Tibial nerve (tissue), 4 donors: ENCODE measurements at places on chromosomes 13 and 19. TPM values are rescaled to one million over a fixed set of nuclear protein-coding genes. Genes with fewer than 3 reads are reported as not detected.

The CLEC4M gene
- total RNA-seq = not detected

DNA sequence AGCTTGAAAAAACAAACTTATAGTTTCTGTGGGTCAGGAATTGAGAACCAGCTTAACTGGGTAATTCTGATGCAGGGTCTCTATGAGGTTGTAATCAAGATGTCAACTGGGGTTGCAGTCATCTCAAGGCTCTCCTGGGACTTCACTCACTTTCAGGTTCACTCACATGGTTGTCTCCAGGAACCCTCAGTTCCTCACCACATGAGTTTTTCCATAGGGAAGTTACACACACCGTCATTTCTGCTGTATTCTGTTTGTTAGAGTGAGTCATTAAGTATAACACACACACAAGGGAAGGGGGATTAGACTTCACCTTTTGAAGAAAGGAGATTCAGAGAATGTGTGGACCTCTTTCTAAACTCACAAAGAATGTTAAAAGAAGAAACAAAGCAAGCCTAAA is 34.9 kb upstream of the MLNR start:
- H3K27me3 ChIP-seq = no peaks in the 10 kb centered on the region
- no peaks in the 10 kb centered on the region for H3K36me3 ChIP-seq
- no peaks in the 10 kb centered on the region for H3K4me1 ChIP-seq

DNA sequence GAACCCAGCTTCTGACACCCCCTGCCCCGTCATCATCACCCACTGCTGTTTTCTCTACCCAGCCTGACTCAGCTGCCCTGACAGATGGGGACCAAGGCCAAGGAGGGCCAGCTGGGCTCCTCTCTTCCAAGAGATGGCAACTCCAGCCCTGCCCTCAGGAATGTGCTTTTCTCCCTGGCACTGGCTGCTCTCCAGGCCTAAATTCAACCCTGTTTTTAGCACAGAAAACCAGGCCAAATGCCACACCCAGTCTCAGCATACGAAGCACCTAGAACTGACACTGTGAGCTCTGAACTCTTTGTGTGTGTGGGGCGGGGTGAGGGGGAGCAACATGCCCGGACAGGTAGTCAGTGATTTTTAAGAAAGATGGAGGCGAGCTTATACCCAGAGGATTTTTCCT is 23.4 kb upstream of the IGFL1 start:
- no peak overlapping the region for H3K27ac ChIP-seq
- no peak for DNase-seq
- no peaks in the 10 kb centered on the region for H3K27me3 ChIP-seq
- no peaks in the 10 kb centered on the region for H3K4me1 ChIP-seq
- H3K4me3 ChIP-seq = no peak overlapping the region

DNA sequence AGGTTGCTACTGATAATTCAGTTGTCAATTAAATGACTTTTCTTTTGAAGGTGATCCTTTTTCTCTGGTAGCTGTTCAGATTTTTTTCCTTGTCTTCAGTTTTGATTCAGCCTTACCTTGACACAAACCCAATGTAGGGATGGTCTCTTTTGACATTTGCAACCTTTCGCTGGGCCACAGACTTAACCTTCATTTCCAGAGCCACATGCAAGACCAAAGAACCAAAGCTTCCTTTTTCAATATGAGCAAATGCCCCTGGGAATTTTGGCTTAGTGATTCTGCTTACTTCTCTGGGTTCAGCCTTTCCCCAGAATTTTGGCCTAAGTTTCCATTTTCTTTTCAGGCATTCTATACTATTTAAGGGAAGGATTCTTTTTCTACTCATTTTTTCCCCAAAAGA is 19.6 kb downstream of the SIGLEC5 start:
- H3K36me3 ChIP-seq = peaks cover 10% of the 10 kb centered on the region
- H3K4me1 ChIP-seq = no peaks in the 10 kb centered on the region
- H3K27ac ChIP-seq = no peak overlapping the region
- no peak overlapping the region for H3K4me3 ChIP-seq
- H3K27me3 ChIP-seq = peaks cover 8% of the 10 kb centered on the region
- no peak for DNase-seq

DNA sequence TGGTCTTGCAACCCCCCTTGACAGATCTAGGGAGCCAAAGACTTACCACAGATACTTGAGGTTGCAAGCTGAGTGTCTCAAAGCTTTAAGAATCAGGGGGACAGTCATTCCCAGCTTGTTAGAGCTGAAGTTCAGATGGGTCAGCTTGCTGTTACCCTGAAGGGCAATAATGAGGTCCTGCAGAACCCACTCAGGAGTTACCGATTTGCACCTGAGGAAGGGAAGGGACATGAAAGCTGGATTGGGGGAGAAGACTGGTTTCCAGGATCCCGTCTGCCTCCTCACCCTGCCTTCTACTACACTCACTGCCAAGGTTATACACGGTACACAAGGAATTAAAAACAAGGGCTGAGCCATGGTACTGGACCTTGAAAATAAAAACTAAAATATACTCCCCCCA is 24.4 kb downstream of the NLRP13 start:
- no peak for DNase-seq
- no peak overlapping the region for H3K4me3 ChIP-seq
- H3K4me1 ChIP-seq = no peaks in the 10 kb centered on the region
- H3K27ac ChIP-seq = no peak overlapping the region
- no peaks in the 10 kb centered on the region for H3K27me3 ChIP-seq

The SLC10A2 gene
- not detected for total RNA-seq

DNA sequence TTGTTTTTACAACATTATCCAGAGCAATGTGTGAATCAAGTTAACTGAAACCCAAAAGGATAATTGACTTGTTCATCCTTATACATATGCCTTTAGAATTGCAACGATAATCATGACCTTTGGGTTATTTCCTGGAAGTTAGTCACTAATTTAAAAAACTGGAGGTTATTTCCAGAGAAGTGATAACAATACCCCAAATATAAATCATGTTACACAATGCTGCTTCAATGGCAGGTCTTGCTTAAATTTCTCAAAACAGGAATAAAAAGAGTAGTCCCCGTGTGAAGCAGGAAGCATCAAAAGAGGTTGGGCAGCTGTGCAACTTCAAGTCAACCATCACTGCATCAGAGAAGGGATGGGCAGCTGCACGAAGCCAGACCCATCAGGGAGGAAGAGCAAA is 134.4 kb downstream of the EFNB2 start:
- H3K4me3 ChIP-seq = no peak overlapping the region
- no peak overlapping the region for H3K27ac ChIP-seq
- no peaks in the 10 kb centered on the region for H3K36me3 ChIP-seq

DNA sequence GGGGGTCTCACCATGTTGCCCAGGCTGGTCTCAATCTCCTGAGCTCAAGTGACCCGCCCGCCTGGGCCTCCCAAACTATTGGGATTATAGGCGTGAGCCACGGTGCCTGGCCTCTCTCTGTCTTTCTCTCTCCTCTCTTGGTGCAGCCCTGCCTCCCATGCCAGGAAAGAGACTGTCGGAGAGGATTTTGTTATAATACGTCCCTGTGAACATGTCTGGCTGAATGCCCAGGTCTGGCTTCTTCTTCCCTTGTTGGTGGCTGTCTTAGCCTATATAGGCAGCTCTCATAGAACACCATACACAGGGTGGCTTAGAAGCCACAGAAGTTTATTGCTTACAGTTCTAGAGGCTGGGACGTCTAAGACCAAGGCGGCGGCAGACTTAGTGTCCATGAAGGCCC is 46.4 kb downstream of the PEX11G start:
- H3K27ac ChIP-seq = no peak overlapping the region
- no peak for DNase-seq
- no peak overlapping the region for H3K4me3 ChIP-seq
- no peaks in the 10 kb centered on the region for H3K27me3 ChIP-seq
- H3K36me3 ChIP-seq = peaks cover 26% of the 10 kb centered on the region
- H3K4me1 ChIP-seq = no peaks in the 10 kb centered on the region

DNA sequence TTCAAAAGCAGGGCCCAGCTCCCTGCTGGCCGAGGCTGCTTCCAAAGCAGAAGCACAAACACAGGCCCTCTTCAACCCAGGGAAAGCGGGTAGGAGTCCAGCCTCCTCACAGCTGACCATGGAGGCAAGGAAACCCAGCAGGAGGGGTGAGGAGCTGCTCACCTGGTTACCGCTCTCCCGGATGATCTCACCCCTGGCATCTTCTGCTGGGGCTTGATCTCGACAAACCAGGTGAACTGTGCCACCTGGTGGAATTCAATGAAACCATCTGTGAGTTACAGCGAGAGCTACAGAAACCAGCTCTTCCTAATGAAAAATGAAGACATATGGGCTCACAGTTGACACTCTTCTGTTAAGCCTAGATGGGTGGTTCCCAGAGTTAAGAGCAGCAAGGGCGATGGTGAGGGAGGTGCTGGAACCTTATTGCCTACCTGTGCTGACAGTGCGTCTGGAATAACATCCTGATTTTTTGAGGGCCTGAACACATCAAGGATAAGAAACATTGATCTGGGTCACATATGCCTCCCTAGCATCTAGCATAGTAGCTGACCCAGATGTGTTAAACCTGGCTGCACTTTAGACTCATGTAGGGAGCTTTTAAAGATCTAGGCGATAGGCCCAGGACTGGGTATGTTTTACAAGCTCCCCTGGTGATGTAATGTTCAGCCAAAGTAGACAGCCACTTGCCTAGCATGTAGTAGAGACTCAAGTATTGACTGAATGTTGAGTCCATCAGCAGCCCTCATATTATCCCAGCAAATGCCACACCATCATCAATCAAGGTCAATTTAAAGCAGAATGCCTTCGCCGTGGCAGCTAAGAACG is 6.1 kb downstream of the DHRS12 start:
- DNase-seq = no peak
- H3K4me1 ChIP-seq = peaks cover 18% of the 10 kb centered on the region
- H3K36me3 ChIP-seq = peaks cover 51% of the 10 kb centered on the region
- no peak overlapping the region for H3K4me3 ChIP-seq
- H3K27ac ChIP-seq = no peak overlapping the region
- H3K27me3 ChIP-seq = no peaks in the 10 kb centered on the region

- DNase-seq = no peak
- peaks cover 34% of the 10 kb centered on the region for H3K4me1 ChIP-seq
- H3K27ac ChIP-seq = no peak within 1 kb of the TSS
These were observed at the start of gene CRLF1 for GRCh38 chr19:18606281-18607225. CRLF1 (minus strand) TSS chr19:18606799; CDS start chr19:18606656, 143 bp downstream.

DNA sequence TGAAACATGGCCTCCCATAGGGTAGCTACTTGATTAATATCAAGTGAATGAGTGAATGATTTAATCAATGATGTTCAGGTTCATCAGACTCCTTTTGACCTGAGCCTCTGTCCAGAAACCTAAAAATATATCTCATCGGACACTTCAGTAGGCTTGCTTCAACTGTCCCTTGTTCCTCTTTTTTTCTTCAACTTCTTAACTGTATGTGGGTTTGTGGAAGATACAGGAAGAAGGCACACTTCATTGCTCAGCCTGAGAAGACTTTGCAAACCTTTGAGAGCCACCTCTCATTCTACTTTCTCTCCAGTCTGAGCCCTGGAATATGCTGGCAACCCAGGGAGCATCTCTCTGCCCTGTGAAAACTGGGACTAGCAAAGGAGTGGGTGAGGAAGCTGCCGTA is 557.0 kb downstream of the FGF9 start:
- H3K4me1 ChIP-seq = no peaks in the 10 kb centered on the region
- no peak overlapping the region for H3K27ac ChIP-seq
- DNase-seq = no peak
- no peak overlapping the region for H3K4me3 ChIP-seq

The ZNF382 gene
- total RNA-seq = 10.1 TPM

The SHD gene
- total RNA-seq = not detected

DNA sequence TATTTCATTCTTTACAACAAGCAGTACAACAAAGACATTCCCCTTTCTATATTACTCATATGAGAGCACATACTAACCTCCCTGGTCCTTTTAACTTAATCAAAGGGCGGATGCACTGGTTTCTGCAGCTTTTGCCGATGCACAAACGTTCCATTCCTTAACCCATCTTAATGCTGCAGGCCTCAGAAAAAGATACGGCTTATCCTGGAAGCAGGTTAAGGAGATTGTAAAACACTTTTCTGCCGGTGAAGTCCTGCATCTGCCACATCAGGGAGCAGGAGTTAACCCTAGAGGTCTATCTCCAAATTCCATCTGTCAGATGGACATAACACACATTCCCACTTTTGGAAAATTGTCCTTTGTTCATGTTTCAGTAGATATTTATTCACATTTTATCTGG is 11.5 kb upstream of the ZNF814 start:
- H3K27ac ChIP-seq = no peak overlapping the region
- H3K27me3 ChIP-seq = no peaks in the 10 kb centered on the region
- no peaks in the 10 kb centered on the region for H3K4me1 ChIP-seq
- H3K4me3 ChIP-seq = no peak overlapping the region

DNA sequence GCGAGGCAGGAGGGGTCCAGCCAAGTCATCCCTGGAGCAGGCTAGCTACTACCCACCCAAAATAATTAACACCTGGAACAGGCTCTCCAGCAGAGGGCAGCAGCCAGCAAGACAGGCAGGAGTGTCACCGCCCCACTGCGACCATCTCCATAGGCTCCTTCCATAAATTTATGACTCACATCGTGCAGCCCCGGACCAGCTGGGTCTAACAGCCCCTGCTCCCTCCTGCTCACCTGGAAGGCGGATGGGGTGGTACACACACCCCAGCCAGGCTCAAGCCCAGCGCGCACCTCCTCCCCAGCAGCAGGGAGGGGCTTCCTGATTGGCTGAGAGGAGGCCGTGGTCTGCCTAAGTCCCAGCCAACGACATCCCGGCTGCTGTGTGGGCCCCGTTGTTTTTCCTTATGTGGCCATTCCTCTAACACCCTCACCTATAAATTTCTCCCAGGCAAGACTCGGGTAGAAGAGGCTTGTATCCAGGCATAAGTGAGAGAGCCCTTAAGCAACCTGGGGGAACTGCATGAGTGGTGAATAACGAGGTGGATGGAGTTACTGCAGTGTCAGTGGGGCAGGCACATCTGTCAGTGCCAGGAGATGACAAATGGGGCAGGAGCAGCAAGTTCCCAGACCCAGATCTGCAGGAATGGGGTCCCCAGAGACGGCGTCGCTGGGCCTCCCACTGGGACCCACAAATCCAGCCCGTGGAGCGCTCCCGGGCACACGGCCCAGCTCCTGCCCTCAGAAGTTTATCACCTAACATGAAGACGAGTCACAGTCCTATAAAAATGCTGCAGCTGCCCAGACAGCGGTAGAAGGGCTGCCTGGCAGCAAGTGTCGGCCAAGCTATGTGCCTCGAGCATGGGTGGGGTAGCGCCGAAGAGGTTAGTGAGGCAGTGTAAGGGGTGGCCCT is 43.1 kb downstream of the CEBPG start:
- no peaks in the 10 kb centered on the region for H3K36me3 ChIP-seq
- no peaks in the 10 kb centered on the region for H3K27me3 ChIP-seq
- DNase-seq = no peak
- H3K4me3 ChIP-seq = no peak overlapping the region

GRCh38 chr13:29496241-29496712 is 99.2 kb downstream of the SLC7A1 start:
- no peaks in the 10 kb centered on the region for H3K4me1 ChIP-seq
- no peaks in the 10 kb centered on the region for H3K36me3 ChIP-seq
- H3K4me3 ChIP-seq = no peak overlapping the region
- no peaks in the 10 kb centered on the region for H3K27me3 ChIP-seq
- DNase-seq = no peak

DNA sequence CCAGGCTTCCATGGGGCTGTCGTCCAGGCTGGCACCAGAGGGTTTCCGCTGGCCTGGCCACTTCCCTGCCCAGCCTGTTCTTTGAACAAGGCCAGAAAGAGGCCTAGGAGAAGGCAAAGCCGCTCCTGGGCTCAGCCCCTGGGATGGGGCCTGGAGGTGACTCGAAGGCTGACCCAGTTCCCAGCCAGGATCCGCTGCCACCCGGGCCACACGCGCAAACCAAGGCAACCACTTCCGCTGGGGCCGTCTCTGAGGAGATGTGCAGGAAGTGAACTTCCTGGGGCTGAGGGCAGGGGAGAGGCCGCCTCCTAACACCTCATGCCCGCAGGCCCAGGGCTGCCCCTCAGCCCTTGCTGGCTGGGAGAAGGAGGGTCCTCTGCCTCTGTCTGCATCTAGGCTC is 15.2 kb downstream of the PLEKHF1 start:
- H3K27ac ChIP-seq = peak overlapping the region; percentile 75
- H3K4me1 ChIP-seq = no peaks in the 10 kb centered on the region
- no peak for DNase-seq
- H3K36me3 ChIP-seq = peaks cover 11% of the 10 kb centered on the region
- no peaks in the 10 kb centered on the region for H3K27me3 ChIP-seq

The ZNF845 gene
- 6.9 TPM for total RNA-seq
